Daoy (cell line): ENCODE measurements at places on chromosomes 13 and 19. TPM values are rescaled to one million over a fixed set of nuclear protein-coding genes. Genes with fewer than 3 reads are reported as not detected.

- DNase-seq: no peak
Observed at GRCh38 chr19:45659096-45659729, 8.8 kb upstream of the GIPR start.

DNA sequence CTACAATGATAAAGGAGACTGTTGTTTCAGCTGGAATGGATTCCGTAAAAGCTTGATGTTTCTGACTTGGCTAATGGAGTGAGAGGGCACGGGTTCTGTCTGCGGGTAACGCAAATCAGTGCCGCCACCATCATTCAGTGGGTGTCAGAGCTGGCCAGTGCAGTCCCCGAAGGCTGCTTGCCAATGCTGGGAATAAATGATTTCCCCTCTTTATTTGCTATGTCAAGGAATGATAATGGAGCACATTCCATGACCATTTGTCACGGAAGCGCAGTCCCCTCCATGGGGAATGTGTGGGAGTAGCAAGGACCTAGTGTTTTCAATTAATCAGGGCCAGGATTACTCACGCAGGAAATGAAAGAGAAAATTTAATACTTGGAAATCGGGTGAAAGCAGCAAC is 899.3 kb downstream of the UQCRFS1 start:
- DNase-seq: peak; percentile 95

RASL11A gene
- 1.6 and 6.2 TPM in 2 replicates for total RNA-seq

DNA sequence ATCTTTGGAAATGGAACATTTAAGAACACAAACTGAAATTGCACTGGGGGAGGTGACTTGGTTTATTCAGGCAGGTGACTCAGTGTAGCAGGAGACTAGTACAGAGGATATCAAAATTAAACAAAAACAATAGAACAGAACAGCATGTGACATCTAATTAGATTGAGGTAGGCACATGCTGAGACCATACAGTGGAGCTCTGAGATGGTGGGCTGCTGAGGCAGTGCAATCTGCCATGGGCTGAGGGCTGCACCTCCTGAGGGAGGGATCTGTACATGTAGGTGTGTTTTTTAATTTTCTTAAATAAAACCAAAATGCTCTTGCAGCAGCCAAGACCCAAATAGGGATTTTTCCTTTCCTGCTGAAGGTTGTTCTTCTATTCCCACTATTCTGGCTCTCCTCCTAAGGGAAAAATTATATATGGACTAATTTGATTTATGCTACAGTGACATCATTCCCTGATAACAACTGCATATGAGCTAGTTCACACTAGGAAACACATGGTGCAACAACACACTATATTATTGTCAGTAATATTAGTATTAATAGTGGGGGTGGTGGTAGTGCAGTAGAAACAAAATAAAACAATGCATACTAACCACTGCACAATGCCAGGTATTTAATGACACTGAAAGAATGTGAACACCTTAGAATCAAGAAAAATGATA is 48.0 kb downstream of the LNX2 start:
- DNase-seq: no peak

DNA sequence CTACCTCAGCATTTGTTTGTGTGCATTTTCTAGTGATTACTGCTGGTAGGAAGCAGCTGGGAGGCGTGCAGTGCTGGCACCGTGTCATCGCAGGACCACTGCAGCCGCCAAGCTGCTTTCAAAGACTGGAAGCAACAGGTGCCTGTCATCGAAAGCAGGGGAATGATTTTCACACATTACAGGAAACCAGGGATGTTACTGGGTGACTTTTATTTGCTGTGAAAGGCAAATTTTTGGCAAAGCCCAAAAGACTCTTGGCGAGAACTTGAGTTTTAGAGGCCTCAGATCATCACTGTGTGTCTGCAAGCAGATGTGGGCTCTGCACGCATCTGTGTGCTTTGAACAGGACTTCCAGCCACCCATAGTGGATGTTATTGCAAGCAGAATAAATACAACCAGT is 176.4 kb downstream of the FLT1 start:
- no peak for DNase-seq

- peak; percentile 60 for DNase-seq
Observed at GRCh38 chr19:41795031-41795461, 1.3 kb upstream of the CEACAM3 start.

- no peak for DNase-seq
Observed at GRCh38 chr19:39874404-39874803, 28.2 kb upstream of the FBL start.

- DNase-seq: no peak
Observed at GRCh38 chr19:1417145-1417544, 9.8 kb downstream of the DAZAP1 start.

CYP2A7 gene
- not detected in 2 replicates for total RNA-seq

ZNF730 gene
- 2.0 and 4.2 TPM in 2 replicates for total RNA-seq

DNA sequence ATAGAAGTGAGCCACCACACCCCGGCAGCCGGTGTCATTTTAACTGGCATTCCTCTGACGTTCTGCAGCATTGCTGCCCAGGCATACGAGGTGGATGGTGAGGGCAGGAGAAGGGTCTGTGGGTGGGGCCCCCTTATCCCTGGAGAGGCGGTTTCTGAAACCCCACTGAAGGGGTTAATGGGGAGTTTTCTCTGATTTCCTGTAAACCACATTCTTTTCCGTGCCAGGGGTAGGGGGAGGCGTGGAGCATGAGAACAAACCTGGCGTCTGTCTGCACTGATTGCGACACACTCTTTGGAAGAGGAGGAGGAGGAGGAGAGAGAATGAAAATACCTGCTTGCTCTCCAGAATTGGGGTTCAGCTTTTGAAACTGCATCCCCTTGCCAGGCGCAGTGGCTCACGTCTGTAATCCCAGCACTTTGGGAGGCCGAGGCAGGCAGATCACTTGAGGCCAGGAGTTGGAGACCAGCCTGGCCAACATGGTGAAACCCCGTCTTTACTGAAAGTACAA is 2.7 kb upstream of the C3 start:
- DNase-seq: no peak

URAD gene
- total RNA-seq: not detected in 2 replicates

GRCh38 chr19:49391581-49392399 is 3.7 kb downstream of the KASH5 start:
- peak; percentile 87 for DNase-seq

DNA sequence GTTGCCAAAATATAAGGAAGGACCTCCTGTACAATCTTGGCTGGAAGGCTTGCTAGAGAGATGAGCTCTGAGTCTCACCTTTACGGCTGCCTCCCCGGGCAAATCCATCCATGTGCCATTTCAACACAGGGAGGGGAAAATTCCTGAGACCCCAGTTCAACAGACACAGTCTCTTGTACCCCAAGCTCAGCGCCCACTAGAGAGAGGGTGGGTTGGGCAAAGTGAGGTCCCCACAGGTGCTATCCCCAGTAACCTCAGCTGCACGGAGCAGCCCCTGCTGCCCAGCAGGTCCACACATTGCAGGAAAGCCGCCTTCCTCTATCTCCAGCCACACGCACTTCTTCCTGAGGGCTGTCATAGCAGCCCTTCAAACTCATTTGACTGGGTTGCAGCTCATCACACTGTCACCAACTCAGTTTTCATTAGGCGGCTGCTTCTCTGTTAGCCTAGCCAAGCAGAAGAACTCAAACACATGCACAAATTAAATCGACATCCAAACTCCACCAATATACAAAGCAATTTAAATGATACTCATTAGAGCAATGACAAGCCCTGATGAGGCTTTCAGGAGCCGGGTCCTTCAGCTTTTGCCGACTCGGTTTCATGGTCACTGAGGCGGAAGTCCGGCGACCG is 80.4 kb downstream of the TSHZ3 start:
- DNase-seq: no peak

DNA sequence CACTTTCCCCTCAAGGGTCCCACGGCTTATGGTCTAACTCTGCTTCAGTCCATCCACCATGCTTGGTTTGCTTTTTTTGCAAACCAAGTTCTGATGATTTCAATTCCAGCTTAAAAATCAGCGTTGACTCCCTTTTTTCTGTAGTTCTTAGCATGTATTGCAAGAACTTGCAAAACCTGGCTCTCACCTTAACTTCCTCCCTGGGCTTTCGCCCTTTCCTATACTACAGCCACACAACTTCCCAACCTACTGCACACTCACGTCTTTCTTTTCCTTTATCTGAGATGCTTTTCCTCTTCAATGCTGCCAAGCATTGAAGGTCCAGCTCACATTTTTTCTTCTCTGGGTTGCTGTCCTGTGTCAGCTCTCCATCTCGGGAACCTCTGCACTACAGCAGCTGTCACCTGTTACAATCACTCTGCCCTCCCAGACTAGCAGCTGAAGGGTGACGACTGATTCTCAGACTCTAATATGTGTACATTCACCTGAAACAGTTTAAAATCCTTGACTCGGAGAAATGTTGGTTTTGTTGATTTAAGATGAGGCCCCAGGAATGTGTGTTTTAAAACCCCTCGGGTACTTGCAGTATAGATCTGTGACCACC is 143.7 kb downstream of the FREM2 start:
- DNase-seq: no peak

DNA sequence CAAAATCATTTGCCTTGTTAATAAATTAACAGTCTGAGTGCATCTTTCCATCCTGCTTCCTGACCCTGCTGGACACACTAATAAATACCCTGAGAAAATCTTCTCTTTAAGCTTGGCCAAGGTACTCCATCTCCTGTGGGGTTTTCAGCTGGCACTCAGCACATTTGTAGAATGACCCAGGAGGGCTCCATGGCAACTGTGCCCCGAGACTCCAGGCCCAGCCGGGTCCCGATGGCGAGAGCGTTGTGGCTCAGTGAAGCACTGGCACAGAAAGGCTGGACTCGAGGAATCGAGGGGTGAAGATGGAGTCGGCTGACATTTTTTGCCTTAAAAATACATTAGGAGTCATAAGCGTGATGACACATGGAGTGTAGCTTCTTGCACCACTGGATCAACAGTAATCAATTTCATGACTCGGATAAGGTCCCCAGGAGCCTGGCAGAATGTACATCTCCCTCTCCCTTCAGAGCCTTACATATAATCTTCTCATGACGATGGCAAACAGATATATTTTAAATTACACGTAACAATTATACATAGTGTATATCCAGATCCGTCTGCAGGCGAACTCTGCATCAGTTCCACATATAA is 85.4 kb downstream of the SLC7A1 start:
- no peak for DNase-seq

DNA sequence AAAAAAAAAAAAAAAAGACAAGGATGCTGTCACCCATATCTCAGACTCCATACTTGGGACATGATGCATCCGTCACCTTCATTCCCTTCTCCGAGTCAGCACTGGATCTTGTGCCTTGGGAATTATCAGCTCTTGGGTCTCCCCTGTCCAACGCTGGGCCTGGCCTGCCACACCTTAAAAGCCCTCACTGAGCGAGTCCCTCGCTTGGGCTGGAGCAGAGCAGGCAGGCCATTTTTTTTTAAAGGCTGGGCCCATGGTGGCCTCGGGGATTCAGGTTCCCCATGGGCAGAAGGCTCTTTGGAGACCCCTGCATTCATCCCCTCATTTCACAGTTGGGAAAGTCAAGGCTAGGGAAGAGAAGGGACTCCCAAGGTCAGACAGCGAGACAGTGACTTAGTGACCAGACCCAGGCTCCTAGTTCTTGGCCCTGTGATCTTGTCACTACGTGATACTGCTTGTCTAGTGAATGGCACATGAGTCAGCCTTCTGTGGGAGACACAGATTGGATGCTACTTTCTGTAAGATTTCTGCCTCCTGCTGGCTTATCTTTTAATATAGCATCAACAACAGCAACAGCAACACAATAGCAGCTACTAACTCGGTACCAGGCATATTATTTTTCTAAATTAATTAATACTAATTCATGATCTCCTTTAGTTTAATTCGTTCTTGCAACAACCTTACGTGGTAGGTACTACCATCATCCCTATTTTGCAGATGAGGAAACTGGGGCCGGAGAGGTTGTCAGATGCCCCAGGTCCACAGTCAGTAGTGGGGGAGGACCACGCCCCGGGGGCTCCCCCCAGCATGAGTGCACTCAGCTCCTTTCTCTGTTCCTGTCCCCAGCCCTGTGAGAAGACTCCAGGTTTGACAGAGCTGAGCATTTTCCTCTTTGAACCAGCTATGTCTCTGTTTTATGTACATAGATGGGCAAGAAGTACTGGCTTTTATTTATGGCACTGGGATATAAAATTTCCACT is 27.4 kb upstream of the ZNF536 start:
- peak; percentile 66 for DNase-seq

DNA sequence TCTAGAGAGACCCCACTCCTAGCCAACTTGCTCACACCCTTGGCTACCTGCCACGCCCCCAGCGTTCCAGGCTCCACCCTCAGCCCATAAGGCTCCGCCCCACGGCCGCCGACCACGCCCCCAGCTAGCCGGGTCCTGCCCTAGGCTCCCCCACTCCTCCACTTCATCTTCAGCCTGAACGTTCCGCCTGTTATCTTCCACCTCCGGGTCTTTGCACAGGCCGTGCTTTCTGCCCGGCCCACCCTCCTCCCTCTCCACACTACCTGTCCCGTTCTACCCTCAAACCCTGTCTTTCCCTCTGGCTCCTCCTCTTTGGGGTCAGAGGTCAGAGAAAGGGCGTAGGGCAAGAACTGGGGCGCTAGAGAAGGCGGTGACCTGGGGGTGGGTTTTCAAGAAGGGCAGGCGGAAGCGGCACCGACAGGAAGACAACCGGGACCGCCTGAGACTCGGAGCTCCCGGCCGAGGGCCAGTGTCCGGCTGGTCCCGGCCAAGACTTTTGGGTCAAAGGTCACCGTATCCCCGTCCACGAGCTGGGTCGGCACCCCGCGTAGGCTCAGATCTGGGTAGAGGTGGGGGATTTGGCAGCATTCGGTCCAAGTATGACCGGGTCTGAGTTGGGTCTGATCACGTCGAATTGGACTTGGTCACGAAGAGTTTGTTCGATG is 2.2 kb downstream of the PDE4C start:
- peak; percentile 69 for DNase-seq

DNA sequence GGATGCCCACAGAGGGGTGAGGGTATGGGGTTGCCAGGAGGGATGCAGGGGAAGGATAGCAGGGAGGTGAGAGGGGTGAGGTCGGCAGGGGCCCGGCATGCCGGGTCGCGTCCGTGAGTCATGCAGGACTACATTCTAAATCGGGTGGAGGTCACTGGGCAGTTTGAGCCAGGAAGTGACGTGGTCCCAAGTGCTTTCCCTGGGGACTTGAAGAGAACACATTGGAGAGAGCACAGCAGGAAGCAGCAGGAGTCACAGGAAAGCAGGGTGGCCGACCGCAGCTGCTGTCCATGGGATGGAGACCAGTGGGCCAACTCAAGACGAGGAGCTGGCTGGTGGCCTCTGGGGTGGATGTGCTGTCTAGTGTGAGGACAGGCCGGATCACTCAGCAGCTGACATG is 92.0 kb upstream of the WASF3 start:
- DNase-seq: peak; percentile 9

- no peak for DNase-seq
Observed at GRCh38 chr13:95207769-95208366, 93.4 kb downstream of the ABCC4 start.

FREM2 gene
- total RNA-seq: under 0.01 TPM in 1 of 2 replicates, not detected in the other

GRCh38 chr19:58037927-58038687 is 4.3 kb downstream of the ZSCAN1 start:
- DNase-seq: no peak

DNA sequence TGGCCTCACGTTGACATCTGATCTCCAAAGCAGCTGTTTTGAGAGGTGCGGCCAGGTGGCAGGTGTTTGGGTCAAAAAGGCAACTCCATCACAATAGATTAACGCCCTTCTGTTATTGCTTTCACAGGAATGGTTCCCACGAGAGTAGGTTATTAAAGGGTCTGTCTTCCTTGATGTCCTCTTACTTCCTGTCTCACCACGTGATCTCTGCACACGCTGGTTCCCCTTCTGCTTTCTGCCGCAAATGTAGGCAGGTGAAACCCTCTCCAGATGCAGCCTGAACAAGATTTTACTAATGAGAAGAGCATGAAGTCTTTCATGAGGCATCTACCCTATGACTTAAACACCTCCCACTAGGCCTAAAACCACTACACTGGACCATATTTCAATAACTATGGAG is 22.8 kb upstream of the ZNF564 start:
- DNase-seq: no peak

PRSS57 gene
- total RNA-seq: not detected in 2 replicates

ZNF439 gene
- total RNA-seq: 2.9 and 4.8 TPM in 2 replicates
